Articular chondrocyte of knee joint (primary cell): ENCODE measurements at places on chromosomes 1 and 21. TPM values are rescaled to one million over a fixed set of nuclear protein-coding genes. Genes with fewer than 3 reads are reported as not detected.

Gene PLPP3
- total RNA-seq, result 344 and 431 TPM in 2 replicates

Gene RHCE
- 0.65 and 1.4 TPM in 2 replicates for total RNA-seq

Gene NR1I3
- not detected in 2 replicates for total RNA-seq

Gene TLCD4
- 4.4 and 5.1 TPM in 2 replicates for total RNA-seq

Gene ASCL5
- total RNA-seq, result not detected in 2 replicates

Gene SLC6A17
- 0.13 and 0.22 TPM in 2 replicates for total RNA-seq

Gene CACNA1S
- total RNA-seq, result not detected in 2 replicates

Gene CELA2B
- total RNA-seq, result not detected in 2 replicates

Gene LCE1C
- not detected in 2 replicates for total RNA-seq

Gene NCAM2
- 1.4 and 3.1 TPM in 2 replicates for total RNA-seq
